Large intestine (tissue), 12 donors: ENCODE measurements at places on chromosomes 2 and 18. TPM values are rescaled to one million over a fixed set of nuclear protein-coding genes. Genes with fewer than 3 reads are reported as not detected.

GRCh38 chr2:71526975-71527374, 73.6 kb downstream of the DYSF start:
- DNase-seq = no peak

Gene CCDC74A
- polyA plus RNA-seq = 3.6 TPM

GRCh38 chr2:204317640-204318039, 227.6 kb upstream of the PARD3B start:
- no peak for DNase-seq

DNA sequence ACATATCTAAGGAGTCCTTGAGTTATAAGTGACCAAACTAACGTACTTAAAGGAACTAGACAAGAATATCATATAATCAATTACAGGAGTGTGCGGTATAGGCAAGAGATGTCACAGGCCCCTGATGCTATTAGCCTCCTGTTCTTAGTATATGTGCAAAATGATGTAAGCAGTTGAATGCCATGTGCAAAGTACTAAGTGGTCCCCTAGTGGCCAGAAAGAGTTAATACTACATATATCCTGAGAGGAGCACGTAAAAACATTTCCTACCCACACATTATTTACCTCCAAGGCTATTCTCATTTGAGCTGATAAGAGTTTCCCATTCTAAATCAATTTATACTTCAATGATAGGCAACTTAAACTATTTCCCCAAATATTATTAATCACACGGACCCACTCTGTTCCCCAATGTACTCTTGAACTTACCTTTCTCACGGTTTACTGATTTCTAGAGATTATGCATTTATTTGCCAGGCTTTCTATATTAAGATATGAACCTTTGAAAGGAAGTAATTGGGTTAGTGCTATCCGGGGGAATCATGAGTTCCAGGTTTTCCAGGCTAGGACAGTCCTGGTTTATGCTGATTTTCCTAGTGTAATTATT, 158.0 kb upstream of the KLHL14 start:
- DNase-seq = peak; percentile 29

DNA sequence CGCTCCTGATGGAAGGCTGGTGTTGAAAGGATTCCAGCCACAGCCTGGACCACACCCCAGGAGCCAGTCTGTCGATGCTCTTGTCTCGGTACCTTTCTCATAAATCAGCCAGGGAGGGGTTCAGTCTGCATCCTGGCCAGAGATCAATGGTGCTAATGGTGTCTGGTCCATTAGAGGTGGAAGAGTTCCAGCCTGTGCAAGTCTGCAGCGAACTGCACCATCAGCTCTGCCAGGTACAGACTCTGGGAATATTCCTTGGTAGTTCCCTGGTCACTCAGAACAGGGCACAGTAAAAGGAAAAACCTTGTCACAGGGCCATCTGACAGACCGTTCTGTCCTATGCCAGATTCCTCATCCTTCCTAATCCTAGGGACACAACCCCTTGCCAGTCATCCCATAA, 164.3 kb downstream of the MTCL1 start:
- no peak for DNase-seq

DNA sequence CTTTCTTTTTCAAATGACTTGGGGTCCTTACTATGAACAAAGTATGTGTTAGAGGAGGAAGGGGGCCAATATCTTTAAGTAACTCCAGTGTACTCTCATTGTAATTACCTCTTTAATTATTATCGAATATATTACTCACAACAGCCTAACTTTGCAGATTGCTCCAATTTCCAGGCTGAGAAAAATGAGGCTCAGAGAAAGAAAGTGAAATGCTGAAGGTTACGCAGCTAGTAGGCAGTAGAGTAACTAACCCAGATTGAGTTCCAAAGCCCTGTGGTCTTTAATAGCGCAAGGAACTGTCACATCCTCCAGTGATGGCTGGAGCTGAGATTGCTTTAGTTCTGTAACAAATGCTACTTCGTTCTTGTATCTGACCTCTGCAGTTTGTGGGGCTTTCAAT, 2.2 kb upstream of the GYPC start:
- no peak for DNase-seq

GRCh38 chr18:63158676-63159291, 160.8 kb downstream of the BCL2 start:
- no peak for DNase-seq

GRCh38 chr18:8231316-8231715, 377.9 kb upstream of the RAB12 start:
- DNase-seq = no peak

DNA sequence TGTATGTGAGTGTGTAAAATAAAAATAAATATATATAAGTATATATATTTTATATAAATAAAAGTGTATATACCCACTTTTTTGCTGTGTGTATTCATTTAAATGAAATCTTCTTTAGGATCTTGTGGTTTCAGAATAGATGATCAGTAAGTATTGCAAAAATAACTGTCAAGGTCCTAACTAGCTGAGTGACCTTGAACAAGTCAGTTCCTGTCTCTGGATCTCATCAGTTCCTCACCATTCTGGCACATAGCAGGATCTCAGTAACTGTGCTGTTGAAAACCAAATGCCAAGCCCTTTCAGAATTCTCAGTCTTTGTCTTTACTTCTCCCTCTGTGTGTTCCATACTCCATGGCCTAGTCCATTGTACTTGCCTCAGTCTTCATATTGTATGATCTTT, 115.3 kb upstream of the CXCR4 start:
- no peak for DNase-seq

Gene C2orf92
- polyA plus RNA-seq = 14.7 TPM

DNA sequence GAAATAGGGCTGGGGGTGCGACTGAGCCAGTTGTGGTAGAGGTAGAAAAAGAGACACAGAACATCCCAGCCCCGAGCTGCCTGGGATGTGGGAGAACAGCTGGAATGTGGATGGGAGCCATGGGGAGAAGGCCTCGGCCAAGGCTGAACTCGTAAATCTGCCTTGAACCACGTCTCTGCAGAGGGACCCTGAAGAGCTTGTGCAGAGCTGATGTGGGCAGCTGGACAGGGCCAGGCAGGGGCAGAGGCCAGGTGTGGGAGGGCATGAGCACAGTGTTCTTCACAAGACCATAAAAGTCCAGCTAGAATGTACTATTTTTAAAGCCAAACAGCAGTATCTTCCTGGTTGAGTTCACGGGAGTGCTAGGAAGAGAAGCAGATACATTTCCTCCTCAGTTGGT, 5.7 kb downstream of the TCF23 start:
- DNase-seq = no peak

Gene PDE1A
- 16.1 TPM for polyA plus RNA-seq

Gene SPEG
- polyA plus RNA-seq = 35.1 TPM

Gene GTF2A1L
- polyA plus RNA-seq = 0.33 TPM

Gene SLC8A1
- polyA plus RNA-seq = 13.2 TPM

DNA sequence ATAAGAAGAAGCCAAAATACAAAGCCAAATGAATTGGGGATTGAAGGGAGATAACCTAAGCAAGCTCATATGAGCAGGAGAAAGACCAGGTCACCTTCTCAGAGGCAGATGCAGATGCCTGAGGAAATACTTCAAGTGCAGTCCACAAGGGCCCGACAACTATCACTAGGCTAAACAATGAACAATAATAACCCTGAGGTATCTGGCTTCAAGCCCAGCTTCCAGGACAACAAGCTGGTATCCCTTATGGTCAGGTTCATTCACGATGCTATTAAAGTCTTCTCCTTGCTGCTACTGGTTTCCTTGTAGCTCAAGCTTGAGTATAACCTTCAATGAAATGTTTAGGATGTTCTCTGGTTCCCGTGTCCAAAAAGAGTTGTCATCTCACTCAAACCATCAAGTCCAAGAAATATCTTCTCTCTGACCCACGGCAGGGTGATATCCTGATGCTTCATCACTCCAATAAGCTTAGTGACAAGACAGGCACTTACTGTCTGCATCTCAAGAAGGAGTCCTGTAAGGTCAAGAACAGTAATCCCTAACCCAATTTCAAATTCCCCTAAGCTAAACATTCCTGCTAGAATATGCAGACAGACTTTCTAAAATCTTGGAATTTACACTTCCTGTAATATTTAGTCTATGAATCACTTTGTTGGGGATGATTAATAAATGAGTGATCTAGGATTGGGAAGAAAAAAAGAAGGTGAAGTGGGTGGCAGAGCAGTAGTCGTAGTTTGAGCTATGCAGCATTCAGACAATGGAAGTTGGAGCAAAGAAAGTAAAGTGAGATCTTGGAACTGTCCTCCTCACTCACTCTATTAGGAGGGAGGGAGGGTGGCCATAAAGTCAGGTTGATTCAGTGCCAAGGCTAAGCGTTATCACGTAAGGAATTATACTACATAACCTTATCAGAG, 33.1 kb downstream of the CHN1 start:
- peak; percentile 82 for DNase-seq

- no peak for DNase-seq
Measured at GRCh38 chr2:5473635-5474034, 218.5 kb upstream of the SOX11 start.

DNA sequence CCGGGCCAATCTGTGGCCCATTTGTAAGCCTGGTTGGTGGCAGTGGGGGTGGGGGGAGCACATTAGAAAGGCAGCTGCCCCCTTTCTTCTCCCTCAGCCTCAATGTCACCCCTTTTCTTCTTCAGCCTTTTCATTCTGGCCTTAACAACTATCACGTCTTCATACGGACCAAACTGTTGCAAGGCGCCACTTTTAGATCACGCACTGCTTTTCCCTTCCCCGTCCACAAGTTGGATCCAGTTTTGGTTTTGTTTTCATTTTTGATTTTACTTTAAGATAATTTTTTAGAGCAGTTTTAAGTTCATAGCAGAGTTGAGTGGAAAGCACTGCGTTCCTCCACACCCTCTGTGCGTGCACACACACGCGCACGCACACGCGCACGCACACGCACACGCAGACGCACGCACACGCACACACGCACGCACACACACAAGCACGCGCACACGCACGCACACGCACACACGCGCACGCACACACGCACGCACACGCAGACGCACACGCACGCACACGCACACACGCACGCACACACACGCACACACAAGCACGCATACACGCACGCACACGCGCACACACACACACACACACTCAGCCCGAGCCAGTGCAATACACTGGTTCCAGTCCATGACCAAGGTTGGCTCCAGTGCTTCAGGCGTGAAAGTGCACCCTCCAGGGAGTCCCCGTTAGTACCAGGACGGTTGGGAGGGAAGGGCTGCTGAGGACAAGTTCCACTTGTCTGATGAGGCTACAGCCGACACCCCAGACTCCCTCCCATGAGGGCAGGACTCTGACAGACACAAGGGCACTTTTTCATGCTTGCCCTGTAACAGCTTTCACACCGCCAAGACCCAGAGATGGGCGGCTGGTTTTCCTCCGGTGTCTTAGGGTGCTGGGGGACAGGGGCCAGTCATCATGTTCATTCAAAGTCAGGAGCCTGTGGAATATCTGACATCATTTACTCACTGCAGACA, 22.4 kb downstream of the FBLN7 start:
- no peak for DNase-seq

- no peak for DNase-seq
Measured at GRCh38 chr18:48627216-48627615, 88.4 kb downstream of the CTIF start.

Gene DSG4
- 0.04 TPM for polyA plus RNA-seq

GRCh38 chr2:43000242-43001054, 208.1 kb upstream of the HAAO start:
- DNase-seq = no peak

Gene TRAK2
- polyA plus RNA-seq = 24.5 TPM

DNA sequence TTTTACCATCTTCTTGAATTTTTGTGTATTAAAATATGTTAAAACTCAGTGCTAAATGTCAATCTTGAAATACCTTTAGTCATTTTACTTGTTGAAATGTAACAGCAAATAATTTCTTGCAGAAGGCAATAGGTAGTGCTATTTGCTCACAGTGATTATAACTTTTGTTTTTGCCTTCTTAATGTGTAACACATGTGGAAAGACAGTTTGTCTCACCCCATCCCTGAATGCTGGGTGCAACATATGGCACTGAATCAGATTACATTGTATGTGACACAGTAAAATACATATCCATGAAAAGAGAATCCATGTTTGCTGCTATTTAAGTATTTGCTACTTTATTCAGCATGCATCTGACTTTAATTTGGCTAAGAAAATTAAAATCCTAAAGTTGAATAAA, 35.3 kb downstream of the FRZB start:
- DNase-seq = no peak

Gene TMEM200C
- 0.52 TPM for polyA plus RNA-seq
